ENCODE measurements at places on chromosomes 1 and 21. TPM values are rescaled to one million over a fixed set of nuclear protein-coding genes. Genes with fewer than 3 reads are reported as not detected.

The NPR1 gene
- total RNA-seq = 0.08 TPM

The ST6GALNAC3 gene
- 0.38 TPM for total RNA-seq

The HSD3B1 gene
- total RNA-seq = not detected

The ICOSLG gene
- total RNA-seq = 0.57 TPM

The TMEM125 gene
- total RNA-seq = 3.0 TPM

The SPATA1 gene
- total RNA-seq = not detected

The GSTM1 gene
- 18.4 TPM for total RNA-seq

The KIRREL1 gene
- 128 TPM for total RNA-seq

The TBX15 gene
- total RNA-seq = not detected

The SPAG17 gene
- total RNA-seq = 0.08 TPM

The LDLRAD1 gene
- not detected for total RNA-seq

The TCP10L gene
- not detected for total RNA-seq

The ATP1A2 gene
- not detected for total RNA-seq

The USP33 gene
- total RNA-seq = 27.0 TPM

The SELP gene
- total RNA-seq = not detected

The BRDT gene
- not detected for total RNA-seq

The C1orf185 gene
- total RNA-seq = not detected

The WDTC1 gene
- 21.2 TPM for total RNA-seq

The NHLH2 gene
- total RNA-seq = 0.04 TPM

The IFNAR2 gene
- total RNA-seq = 7.0 TPM

The PLEKHN1 gene
- 4.0 TPM for total RNA-seq

The NID1 gene
- 8.4 TPM for total RNA-seq

The SMPDL3B gene
- total RNA-seq = 1.4 TPM

The SLC6A9 gene
- 9.1 TPM for total RNA-seq

The INAVA gene
- 63.9 TPM for total RNA-seq

The OTUD3 gene
- 1.5 TPM for total RNA-seq

The TMOD4 gene
- 1.2 TPM for total RNA-seq

The OR4F29 gene
- total RNA-seq = not detected

The SPRR1A gene
- not detected for total RNA-seq

The CYYR1 gene
- 10.9 TPM for total RNA-seq

The S100A7 gene
- 13.3 TPM for total RNA-seq

The SMIM1 gene
- not detected for total RNA-seq

The RHCE gene
- 0.95 TPM for total RNA-seq

The TMEM61 gene
- not detected for total RNA-seq

The PLPPR5 gene
- 0.31 TPM for total RNA-seq

The ABCG1 gene
- total RNA-seq = 2.3 TPM

The RGL1 gene
- 0.62 TPM for total RNA-seq

The KCNH1 gene
- total RNA-seq = not detected

The PCP4L1 gene
- total RNA-seq = not detected

The CRNN gene
- not detected for total RNA-seq

The NBPF1 gene
- 5.2 TPM for total RNA-seq

The IL22RA1 gene
- total RNA-seq = 2.4 TPM
